HT1080 (cell line): ENCODE measurements at places on chromosomes 6 and 20. TPM values are rescaled to one million over a fixed set of nuclear protein-coding genes. Genes with fewer than 3 reads are reported as not detected.

OPRL1 gene
- total RNA-seq, result 0.33 and 0.43 TPM in 2 replicates

CPXM1 gene
- not detected in 2 replicates for total RNA-seq

DNA sequence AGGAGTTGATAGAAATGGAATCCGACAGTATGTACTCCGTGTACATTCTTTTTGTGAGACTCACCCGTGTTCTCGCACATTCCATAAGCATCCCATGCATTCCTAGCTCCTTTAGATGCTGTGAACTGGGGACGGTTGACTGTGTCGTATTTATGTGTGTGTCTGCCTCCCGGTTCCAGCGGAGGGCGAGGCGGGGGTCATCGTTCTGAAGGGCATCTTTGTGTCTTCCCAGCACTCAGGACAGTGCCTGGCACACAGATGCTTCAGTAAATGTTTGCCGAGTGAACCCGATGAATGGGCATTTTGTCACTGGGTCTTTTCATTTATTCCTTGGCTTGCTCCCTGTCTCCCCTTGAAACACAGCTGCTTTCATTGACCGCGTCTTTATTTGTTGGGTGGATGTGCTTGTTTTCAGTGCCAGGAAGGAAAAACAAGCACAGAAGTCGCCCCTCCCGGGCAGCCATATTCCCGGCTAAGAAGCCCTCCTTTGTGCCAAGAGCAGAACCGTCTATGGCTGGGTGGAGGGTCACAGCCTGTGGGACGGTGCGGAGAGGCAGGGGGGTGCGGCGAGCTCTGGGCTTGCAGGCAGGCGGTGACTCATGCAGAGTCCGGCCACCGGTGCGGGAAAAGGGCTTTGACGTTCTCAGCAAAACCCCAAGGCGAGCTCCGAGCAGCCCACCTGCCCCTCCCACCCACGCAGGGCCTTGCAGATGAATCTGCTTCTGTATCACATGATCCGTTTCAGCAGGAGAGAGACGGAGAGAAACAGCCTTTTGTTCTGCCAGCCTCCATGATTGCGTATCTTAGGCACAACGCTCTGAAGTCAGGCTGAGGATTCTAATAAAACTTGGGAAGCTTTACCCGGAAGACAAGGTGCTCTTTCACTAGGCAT, 11.2 kb upstream of the PSMG4 start:
- peak; percentile 70 for DNase-seq

SLC22A3 gene
- total RNA-seq, result not detected in 2 replicates
